ENCODE measurements at places on chromosomes 12 and 14.

GRCh38 chr12:124140944-124141486, 153.9 kb upstream of the RFLNA start:
- DNase-seq: no peak

- DNase-seq: no peak
Measured at GRCh38 chr12:130185455-130186391, 23.5 kb downstream of the FZD10 start.

DNA sequence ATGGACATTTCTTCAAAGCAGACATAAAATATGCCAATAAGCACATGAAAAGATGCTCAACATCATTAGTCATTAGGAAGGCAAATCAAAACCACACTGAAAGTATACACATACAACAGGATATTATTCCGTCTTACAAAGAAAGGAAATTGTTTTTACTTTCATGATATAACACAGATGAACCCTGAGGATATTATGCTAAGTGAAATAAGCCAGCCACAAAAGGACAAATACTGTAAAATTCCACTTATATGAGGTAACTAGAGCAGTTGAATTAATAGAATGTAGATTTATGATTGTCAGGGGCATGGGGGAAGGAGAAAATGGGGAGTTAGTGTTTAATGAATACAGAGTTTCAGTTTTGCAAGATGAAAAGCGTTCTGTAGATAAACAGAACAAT, 4.2 kb downstream of the ACYP1 start:
- DNase-seq: no peak

- DNase-seq: no peak
Measured at GRCh38 chr12:69540987-69541386, 44.3 kb upstream of the CCT2 start.

- no peak for DNase-seq
Measured at GRCh38 chr14:100856056-100856950, 30.4 kb downstream of the MEG3 start.
